ENCODE measurements at places on chromosomes 3 and 15.

DNA sequence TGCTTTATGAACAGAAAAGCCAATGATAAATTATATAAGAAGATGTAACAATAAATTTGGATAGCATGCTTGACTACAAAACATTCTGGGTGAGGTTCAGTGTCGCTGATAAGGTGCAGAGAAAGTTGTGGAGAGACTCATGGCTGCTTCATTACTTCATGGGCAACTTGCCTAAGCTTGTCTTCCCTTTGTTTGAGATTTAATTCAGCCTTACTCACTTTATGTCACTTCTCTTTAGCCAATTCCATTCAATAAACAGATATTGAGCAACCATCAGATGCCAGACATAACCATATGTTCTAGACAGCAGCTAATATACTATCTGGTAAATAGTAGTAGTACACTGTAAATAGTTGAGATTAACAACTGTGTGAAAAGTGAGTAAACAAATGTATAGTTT lies 401.5 kb upstream of the FRG2C start:
- no peak for DNase-seq

GRCh38 chr3:43817825-43818224 lies 127.1 kb downstream of the ABHD5 start:
- DNase-seq: no peak

DNA sequence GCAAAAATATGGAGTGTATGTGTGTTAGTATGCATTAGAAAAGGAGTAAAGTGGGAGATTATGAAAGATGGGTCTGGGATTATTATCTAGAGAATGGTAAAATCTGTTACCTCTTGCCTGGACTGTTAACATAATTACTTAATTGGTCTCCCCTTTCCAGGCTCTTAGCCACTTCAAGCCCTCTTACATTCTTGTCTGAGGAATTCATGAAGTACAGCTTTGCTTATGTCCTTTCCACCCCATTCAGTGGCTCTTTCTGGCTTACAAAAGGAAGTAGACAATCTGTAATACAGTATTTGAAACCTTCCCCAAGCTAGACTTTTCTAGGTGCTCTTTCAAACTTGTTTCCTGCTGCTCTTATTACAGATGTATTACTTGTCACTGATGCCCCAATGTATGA lies 129.8 kb downstream of the MBNL1 start:
- no peak for DNase-seq

DNA sequence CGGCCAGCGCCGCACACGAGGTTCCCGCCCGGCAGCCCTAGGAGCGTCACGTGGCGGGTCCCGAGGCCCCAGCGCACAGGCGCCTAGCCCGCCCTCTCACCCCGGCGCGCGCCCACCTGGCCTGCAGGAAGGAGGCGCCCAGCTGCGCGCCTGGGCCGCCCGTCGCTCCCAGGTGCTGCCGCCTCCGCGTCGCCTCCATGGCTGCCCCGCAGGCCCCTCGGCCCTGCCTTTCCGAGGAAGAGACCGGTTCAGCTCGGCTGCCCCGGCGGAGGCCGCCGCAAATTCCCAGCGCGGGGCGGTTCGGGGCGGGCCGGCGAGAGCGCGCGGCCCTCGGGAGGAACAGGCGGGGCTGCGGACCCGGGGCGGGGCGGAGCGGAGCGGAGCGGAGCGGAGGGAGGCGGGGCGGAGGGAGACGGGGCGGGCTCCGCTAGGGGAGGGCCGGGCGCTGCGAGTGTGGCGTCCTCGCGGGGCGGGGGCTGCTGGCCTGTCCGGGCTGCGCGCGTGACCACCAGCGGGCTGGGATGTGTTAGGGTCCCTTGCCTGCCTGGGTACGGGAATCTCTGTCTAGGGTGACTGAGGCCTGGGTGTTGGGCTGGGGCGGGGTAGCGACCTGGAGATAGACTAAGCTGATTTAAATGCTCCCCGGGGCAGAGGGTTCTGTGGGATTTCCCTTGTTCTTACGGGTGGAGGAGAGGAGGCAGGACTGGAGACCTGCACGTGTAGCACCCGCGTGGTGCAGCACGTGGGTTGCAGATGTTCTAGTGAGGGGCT lies at the start of gene CLN6:
TSS of gene CLN6 (minus strand) at position 343 of the 771 bp plus-strand sequence. CDS start at position 199, 144 bp downstream.
- peak; percentile 88 for DNase-seq

DNA sequence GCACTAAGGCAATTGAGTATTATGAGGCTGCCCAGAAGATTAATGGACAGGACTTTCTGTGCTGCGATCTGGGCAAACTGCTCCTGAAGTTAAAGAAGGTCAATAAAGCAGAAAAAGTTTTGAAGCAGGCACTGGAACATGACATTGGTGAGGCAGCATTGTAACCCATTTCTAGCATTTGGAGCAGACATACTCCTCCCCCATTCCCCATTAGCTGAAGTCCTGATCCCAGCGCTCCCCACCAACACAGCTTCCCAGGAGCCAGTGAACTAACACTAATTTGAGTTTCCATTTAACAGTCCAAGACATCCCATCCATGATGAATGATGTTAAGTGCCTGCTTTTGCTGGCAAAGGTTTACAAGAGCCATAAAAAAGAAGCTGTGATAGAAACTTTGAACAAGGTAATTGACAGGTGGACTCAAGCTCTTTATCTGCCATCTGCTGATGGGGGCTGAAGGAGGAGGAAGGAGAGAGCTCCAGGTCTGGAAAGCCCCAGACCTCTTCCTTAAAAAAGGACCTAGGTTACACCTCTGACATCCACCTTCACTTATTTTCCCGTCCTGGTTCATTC lies 22.6 kb downstream of the CSRNP1 start:
- DNase-seq: no peak

- no peak for DNase-seq
These were observed 99.1 kb upstream of the SLC6A11 start for GRCh38 chr3:10716964-10717363.

- DNase-seq: no peak
These were observed 3.0 kb downstream of the PPM1L start for GRCh38 chr3:160758929-160759577.

- DNase-seq: no peak
These were observed 69.2 kb upstream of the COL6A5 start for GRCh38 chr3:130276203-130276803.

GRCh38 chr15:51288143-51289065 lies 50.0 kb downstream of the CYP19A1 start:
- no peak for DNase-seq

GRCh38 chr3:141000027-141000663 lies 51.0 kb upstream of the SPSB4 start:
- peak; percentile 47 for DNase-seq

DNA sequence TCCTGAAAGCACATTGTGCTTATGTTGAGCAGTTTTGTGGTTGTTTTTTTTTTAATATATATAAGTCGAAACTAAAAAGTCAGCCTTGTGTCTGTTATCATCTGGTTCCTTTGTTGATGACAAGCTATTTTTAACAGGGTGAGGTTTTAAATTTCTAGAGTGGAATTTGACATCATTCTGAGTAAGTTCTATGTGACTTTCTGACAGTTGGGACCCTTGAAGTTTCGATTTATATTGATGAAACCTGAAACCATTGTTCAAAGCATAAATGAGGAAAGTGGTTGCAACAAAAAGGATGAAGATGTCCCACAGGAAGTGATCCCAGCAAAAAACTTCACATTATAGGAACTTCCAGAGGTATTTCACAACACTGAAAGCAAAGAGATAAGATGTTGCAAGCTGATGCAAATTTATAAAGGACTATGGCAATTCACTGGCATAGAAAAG lies 94.0 kb downstream of the CYP19A1 start:
- no peak for DNase-seq

GRCh38 chr3:177641206-177641605 lies 443.9 kb upstream of the TBL1XR1 start:
- DNase-seq: no peak

GRCh38 chr3:28947061-28947460 lies 333.8 kb upstream of the RBMS3 start:
- DNase-seq: no peak

GRCh38 chr3:29240248-29240647 lies 40.6 kb upstream of the RBMS3 start:
- DNase-seq: no peak

- no peak for DNase-seq
These were observed 229.4 kb upstream of the CTNNB1 start for GRCh38 chr3:40969756-40970466.

- DNase-seq: peak; percentile 19
These were observed 141.4 kb downstream of the RBPMS2 start for GRCh38 chr15:64634027-64634426.

DNA sequence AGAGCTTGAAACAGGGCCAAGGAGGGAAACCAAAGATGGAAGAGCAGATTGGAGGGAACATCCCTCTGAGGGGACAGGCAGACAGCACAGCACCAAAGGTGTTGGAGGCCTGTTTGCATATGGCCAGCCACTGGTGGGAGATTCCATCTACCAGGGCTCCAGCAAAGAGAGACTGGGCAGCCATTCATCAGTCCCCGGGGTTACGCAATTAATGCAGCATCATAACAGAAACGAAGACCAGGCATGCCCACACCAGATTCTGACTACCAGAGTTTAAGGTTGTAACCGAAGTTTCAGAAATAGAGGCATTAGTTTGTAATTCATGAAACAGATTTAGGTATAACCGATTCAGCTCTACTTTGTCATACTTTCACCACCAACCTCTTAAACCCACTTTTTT lies 58.1 kb downstream of the COL8A1 start:
- no peak for DNase-seq

DNA sequence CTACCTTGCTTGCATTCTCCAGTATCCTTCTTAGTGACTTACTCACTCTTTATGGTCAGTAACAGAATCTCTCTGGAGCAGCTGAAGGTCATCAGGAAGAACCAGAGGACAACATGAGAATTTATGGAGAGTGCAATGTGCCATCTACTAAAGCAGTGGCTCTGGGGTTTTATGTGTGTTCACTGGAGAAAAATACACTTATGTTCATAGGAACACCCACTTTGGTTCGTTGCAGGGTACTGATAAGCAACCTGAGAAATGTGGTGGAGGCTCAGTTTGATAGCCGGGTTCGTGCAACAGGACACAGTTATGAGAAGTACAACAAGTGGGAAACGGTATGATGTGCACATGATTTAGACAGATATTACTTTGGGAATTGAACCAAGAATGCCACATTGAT lies 12.8 kb downstream of the CPB1 start:
- DNase-seq: no peak

- DNase-seq: no peak
These were observed 28.1 kb downstream of the ITGB5 start for GRCh38 chr3:124859025-124859424.

- DNase-seq: no peak
These were observed 23.2 kb downstream of the CYFIP1 start for GRCh38 chr15:22956978-22957260.

GRCh38 chr3:11545186-11545851 lies 98.4 kb downstream of the VGLL4 start:
- DNase-seq: no peak

- no peak for DNase-seq
These were observed 491.7 kb upstream of the RASGRP1 start for GRCh38 chr15:39056357-39056756.

GRCh38 chr3:175662815-175663214 lies 803.7 kb downstream of the NAALADL2 start:
- DNase-seq: no peak

DNA sequence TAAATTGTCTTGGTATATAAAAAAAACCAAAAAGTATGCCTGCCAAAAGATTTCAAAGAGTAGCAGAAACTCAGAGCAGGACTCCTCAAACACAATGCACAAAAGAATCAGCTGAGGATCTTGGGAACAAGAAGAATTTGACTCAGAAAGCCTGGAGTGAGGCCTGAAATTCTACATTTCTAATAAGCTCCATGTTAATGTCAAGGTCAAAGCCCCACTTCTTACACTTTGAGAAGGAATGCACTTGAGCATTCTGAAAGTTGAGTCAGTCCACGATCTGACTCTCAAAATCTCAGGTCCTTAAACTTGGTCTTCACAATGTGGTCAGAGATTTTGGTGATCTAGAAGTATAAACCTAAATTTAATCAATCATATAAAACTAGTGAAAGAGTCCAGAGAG lies 910.0 kb upstream of the GBE1 start:
- DNase-seq: no peak

- DNase-seq: no peak
These were observed 73.2 kb downstream of the CLSTN2 start for GRCh38 chr3:140007911-140008869.

- DNase-seq: no peak
These were observed 33.5 kb downstream of the CCDC13 start for GRCh38 chr3:42739401-42740158.

GRCh38 chr3:81072591-81072990 lies 688.9 kb downstream of the GBE1 start:
- no peak for DNase-seq

DNA sequence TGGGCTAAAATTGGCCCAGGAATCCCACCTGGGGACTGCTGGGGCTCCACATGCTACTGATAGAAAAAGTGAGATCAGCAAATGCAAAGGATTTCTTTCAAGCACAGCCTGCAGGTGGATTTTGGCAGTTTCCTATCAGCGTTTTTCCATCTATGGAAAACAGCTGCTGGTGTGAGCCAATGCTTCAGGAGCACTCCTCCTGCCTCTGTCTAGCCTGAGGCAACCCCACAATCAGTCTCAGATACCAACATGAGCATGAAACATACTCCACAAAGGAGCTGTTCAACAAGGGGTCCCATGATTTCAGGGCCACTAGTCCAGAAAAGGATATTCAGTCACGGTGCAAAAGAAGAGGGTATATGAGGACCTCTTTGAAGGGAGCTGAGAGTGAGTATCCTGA lies 311.5 kb upstream of the THBS1 start:
- no peak for DNase-seq

DNA sequence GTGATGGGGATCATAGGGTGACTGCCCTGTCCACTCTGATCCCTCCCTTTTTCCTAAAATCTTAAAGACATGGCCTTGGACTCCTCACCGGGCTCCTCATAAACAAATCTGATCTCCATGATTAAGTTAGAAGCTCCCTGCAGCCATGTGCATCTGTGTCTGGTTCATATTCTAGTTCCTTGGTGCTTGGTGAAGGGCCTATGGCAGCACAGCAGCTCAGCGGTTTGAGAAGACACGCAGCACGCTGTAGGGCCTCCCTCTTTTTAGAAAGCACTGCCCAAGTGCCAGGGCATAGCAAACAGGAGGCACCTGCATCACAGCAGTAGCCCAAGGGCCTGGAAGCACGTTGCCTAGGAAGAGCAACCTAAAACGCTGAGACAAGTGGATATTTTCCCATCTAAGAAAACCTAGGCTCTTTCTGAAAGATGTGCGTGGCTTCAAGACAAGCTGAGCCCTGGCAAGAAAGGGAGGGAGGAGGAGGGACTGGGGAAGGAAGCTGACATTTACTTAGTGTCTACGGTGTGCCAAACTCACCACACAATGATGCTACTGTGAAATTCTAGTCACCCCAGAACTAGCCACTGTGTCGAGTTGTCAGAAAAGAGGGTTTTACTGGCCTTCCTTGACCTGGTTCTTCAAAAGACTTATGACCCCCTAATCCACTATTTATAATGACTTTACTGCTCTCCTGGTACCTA lies 14.9 kb upstream of the ULK3 start:
- no peak for DNase-seq

- no peak for DNase-seq
These were observed 229.2 kb upstream of the ZPLD1 start for GRCh38 chr3:102205647-102206046.

GRCh38 chr3:137062250-137062649 lies 104.5 kb downstream of the IL20RB start:
- no peak for DNase-seq

DNA sequence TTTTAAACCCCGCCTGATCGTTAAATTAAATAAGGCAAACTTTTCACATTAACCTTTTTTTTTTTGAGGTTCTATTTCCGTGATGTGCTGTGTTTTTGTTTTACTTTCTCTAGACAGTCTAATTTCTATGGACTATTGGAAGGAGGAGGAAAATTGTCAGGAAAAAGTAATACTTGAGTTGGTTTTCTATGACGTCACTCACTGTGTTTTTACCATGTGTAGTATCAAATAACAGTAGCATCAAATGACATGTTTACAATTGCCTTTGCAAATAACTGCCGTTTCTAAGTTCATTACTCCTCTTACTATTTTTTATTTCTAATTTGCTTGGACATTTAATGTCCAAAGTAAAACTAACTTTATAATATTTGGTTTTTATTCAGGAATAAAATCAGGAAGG lies 32.3 kb downstream of the MYO1E start:
- DNase-seq: no peak
